GM12892 (cell line): ENCODE measurements at places on chromosomes 2 and 18.

DNA sequence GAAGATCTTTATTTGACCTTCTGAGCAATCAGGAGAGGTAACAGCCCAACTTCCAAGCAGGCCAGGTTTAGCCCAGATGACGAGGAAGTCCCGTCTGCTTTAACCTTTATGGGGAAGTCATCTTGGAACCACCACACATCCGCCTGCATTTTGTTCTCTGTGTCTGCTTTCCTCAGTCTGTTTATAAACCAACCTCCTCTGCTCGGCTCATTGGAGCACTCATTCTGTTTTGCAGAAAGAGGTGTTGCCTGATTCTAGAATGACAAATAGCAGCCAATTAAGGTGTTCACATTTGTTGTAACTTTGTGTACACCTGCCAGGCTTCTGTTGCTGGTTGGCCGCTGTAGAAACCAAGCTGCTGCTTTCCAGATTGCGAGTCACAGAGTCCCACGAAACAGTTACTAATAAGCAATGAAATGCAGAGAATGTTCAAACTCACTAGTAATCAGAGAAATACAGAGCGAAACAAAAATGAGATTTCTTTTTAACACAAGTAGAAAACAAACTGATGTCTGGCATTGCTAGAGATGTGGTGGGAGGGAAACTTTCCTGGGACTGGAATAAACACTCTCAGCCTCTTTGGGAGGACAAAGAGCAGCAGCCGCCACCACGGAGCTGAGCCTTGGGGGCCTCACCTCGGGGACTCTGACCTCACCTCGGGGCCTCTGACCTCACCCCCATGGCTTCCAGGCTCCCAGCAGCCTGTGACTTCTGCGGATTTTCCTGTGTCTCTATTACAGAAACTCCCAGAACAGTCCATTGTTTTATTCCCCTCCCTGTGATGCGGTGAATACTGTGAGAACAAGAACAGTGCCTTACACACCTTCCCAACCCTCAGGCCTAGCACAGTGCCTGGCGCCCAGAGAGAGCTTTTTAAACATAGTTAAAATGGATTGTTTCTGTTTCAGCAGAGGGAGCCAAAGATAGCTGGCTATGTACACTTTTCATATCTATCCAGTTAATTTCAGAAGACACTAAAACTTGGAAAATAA is 64.0 kb downstream of the MBP start:
- DNase-seq = no peak

DNA sequence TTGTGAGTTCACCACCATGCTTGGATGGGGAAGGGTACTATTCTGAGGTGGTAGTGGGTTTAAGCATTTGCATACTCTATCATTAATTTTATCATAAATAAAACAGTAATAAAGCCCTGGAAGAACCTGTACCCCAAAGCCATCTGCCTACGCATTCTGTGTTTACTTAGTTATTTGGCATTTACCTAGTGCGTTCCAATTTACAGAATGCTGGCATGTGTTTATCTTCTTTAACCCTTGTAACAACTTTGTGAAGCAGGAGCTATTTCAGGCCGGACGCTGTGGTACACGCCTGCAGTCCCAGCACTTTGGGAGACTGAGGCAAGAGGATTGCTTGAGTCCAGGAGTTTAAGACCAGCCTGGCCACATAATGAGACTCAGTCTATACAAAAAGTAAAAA is 17.8 kb upstream of the ODC1 start:
- DNase-seq = no peak

DNA sequence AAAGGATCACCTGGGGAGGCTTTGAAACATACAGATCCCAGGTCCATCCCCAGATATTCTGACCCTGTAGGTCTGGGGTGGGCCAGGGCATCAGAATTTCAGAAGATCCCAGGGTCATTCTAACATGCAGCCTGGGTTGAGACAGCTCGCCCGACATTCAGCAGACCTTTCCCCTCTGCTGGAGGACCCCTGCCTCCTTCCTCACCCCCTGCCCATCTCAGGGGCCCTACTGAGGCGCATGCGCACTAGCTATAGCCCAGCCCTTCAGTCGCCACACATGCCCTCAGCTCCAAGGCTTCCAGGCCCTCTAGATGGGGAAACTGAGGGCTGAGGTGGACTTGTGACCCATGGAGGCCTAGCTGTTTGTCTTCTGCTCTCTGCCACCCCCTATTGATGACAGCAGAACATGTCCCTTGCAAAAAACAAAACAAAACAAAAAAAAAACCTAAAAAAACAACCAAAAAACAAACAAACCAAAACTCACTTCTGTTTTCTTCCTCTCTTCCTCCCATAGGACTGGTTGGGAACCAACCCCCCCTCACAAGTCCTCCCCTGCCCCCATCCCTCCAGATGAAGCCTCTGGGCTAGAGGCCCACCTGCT is 91.3 kb downstream of the ZBTB7C start:
- no peak for DNase-seq

DNA sequence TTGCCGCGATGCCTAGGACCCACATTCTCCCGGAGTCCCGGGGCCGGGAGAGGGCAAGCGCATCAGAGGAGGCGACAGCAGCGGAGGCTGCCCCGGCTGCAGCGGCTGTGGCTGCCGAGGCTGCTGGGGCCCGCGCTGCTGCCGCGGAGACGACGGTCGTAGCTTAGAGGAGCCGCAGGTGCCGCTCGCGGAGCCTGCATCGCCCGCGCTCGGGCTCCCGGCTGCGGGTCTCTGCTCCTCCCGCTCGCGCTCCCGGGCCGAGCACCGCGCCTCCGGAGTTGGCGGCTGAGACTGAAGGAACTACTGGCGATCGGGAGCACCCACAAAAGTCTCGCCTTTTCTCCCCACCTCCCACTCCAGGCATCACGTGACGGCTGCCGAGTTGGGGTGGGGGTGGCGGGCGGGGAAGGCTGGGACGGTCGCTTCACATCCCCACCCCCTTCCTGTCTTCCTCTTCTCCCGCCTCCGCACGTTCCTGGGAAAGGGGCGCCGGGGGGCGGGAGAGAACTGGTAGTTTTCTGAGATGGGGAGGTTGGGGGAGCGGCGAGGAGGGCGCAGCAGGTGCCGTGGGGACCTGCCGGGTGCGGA is at the start of gene LYPD1:
TSS of gene LYPD1 (minus strand) at position 298 of the 588 bp plus-strand sequence. CDS start at position 25, 273 bp downstream.
- no peak for DNase-seq

- peak; percentile 77 for DNase-seq
Measured at GRCh38 chr2:233059797-233060500, at the start of gene INPP5D. Gene INPP5D, plus strand, starts transcription at chr2:233060342. Its CDS starts 137 bp downstream, at chr2:233060479.

GRCh38 chr18:65754121-65754520 is 3.3 kb downstream of the CDH7 start:
- no peak for DNase-seq

GRCh38 chr2:120020554-120020953 is 7.7 kb downstream of the EPB41L5 start:
- DNase-seq = no peak

DNA sequence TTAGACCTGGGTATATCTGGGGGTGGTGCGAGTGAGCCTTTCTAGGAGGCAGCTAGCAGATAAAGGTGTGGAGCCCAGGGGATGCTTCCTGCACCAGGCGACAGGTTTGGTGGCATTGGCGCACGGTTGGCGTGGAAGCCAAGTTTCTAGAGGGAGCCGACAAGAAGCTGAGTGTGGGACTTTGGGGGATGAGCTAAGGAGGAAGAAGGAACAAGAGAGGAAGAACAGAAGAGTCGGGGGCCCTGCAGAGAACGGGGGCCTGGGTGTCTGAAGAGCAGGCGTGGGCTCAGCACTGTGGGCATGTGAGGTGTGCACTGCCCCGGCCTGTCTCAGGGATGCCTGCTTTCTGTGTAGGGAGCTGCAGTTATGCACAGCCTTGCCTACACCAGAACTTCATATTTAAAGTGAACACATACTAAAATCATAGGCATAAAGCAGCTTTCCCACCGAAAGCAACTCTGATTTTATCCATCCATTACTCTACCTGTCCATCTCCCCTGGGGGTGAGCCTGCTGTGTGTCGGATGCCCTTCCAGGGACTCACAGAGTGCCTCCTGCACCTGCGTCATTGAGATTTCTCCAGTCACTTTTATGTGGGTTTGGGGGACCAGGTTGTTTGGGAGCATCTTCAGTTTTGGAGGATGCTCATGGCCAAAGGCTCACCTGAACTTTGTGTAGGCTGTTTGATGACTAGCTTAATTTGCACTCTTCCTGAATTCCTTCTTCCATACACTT is 149.7 kb downstream of the LDLRAD4 start:
- DNase-seq = no peak

DNA sequence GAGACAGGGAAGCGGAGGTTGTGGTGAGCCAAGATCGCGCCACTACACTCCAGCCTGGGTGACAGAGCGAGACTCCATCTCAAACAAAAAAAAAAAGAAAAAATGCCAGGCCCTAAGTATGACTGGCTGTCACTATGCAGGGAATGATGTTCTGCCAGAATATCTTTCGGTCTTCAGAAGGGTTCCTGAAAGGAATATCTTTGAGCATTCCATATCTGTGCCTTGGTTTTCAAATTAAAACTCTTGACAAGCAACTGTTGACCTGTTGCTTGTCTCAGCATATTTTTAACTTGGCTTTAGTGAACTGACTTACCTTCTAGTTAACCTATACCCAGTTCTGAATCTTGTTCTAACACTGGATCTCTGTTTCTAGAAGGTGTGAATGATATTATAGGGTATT is 953.2 kb upstream of the FAM98A start:
- no peak for DNase-seq
